ENCODE measurements at places on chromosomes 7 and 10.

DNA sequence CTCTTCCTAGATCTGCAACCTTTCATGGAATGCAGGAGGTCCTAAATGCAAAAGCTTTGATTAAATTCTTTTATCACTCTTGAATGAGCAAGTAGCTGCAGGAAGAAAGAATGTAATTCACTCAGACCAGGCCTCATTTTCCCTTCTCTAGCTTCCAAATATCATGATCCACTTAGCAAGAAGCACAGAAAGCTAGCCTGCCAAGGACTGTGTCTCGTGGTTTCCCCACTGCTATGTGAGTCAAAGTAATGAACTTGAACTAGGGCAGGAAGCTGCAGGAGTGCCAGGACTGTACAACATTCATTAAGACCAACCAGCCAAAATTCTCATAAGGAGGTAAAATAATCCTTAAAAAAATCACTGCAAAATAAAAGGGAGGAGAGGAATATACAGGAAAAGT, 379.2 kb downstream of the CALN1 start:
- no peak for DNase-seq

DNA sequence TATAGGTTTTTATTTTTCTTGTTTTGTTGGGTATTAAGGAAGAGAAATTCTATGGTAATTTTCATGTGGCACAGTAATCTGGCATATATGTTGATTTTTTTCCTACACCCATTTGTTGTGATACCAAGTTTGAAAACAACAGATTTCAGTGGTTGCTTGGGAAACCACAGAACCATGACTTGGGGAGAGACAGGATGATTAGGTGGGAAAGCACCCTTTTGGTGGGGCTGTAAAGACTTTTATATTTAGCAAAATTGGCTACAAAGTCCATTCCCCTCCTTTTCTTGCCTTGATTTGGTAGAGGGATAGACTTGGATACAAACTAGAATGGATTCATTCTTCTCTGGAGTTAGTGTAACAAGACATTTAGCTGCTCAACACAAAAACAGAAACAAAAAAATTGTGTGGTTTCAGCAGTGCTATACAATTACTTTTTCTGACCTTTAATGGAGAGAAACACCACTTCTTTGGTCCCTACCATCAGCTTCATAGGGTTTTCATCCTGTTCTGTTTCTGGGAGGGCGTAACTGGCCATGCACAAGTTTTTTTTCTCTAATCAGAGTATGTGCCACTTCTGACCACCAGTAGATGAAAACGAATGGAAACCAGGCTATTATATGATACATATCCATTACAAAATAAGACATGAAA, 52.7 kb downstream of the FIGNL1 start:
- DNase-seq = no peak

DNA sequence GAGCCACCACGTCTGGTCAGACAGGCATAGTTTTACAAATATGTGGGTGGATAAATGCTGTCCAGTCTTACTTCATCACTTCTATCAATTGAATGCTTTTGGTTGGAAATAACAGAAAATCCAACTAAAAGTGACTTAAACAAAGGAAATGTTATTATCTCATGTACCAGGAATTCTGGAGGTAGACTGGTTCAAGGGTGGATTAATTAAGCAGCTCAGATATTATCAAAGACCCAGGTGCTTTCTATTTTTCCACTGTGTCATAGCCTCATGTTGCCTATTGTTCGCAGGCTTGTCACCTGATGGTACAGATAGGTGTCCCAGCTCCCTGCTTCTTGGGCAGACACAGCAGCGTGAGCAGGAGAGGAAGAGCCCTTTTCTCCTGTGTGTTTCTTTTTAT, 156.1 kb upstream of the CTBP2 start:
- no peak for DNase-seq

DNA sequence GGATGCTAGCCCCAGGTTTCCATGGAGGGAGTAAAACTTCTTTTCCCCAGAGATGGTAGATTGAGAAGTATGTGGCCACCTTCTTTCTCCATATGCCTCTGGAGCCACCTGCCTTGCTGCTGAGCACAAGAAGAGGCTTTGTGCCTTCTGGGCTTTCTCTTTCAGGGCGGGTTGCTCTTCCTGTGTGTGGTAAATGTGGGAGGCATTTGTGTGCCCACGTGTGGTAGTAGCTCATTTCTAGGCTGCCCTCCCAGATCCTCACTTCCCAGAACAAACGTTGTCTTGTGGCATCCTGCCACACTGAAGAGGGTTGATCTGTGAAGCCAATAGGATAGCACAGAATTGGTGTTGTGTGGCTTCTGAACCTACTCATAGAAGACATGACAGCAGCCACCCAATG, 342.0 kb upstream of the PODXL start:
- no peak for DNase-seq

- no peak for DNase-seq
Observed at GRCh38 chr10:103958996-103959395, 7.9 kb upstream of the SLK start.

DNA sequence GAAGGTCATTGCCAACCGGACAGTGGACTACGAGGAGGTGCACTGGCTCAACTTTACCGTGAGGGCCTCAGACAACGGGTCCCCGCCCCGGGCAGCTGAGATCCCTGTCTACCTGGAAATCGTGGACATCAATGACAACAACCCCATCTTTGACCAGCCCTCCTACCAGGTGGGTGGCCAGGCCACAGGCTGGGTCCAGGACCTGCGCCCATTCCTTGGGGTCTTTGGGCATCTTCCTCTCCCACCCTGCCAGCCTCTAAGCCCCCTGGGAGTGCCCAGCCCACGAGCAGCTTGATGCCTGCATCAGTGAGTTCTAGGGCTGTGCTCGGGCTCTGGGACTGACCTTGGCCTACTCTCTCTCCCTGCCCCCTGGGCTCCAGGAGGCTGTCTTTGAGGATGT, 25.8 kb upstream of the VSIR start:
- no peak for DNase-seq

- DNase-seq = no peak
Observed at GRCh38 chr10:71045204-71045809, 156.9 kb upstream of the PCBD1 start.

DNA sequence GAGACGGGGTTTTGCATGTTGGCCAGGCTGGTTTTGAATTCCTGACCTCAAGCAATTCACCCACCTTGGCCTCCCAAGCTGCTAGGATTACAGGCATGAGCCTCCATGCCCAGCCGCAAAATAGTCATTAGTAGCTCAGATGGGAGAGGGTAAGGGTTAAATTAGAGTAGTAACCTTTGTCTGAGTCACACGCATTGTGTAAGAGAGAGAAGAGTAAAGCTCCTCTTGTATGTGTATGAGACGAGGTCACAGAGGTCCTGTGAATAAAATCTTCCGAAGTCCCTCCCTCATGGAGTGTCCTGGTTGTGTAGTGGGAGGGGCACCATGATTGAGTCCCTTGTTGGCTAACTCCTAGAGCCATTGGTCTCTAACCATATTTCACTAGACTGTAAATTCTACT, 85.2 kb upstream of the CDC14C start:
- DNase-seq = no peak

- no peak for DNase-seq
Observed at GRCh38 chr7:67655168-67655567, 658.5 kb downstream of the TYW1 start.

- DNase-seq = no peak
Observed at GRCh38 chr7:128437426-128438332, 18.0 kb upstream of the HILPDA start.

- DNase-seq = no peak
Observed at GRCh38 chr7:101302641-101303101, 18.9 kb downstream of the IFT22 start.

DNA sequence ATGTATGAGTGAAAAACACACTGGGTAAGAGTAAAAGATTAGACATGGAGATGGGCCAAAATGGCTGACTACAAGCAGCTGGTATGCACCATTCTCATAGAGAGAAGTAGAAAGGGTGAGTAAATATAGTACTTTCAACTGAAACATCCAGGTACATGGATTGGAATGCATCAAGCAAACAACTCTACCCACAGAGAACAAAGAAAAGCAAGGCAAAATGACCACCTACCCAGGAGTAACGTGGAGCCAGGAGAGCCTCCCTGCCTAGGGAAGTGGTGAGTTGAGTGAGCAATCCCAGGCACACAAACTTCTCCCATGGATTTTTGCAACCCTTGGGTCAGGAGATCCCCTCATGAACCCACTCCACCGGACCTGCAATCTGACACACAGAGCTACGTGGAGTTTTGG, 212.8 kb downstream of the PTN start:
- no peak for DNase-seq

DNA sequence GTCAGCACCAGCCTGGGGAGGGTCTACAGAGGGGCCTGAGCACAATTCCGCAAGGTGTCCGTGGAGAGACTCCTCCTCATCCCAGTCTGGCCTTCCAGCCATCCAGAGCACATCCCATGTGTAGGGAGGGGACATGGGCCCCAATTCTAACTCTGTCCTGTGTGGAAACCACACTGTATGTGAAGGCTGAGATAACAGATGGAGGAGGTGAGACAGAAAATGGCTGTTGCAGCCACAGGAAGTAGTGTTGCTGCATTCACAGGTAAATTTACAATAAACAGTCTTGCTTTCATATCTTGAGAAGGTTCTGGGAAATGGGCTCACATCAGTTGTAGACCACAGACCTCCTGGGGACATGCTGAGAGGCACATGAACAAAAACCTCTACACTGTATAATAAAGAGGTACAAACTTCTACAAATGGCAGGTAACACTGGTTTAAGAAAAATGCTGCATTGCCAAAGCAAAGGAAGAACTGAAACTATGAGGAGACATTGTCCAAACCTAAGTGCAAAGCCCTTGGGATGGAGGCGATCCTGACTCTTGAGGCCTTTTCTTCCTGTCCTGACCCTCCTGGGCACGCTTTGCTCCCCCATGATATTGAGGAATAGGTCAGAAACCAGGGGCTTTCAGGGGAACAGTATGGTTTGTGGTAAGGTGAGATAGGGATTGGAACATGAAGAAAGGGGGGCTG, 21.6 kb upstream of the GIMAP2 start:
- no peak for DNase-seq

GRCh38 chr7:115368998-115369397, 447.1 kb downstream of the MDFIC start:
- no peak for DNase-seq

GRCh38 chr7:14687777-14688176, 214.8 kb downstream of the DGKB start:
- no peak for DNase-seq

DNA sequence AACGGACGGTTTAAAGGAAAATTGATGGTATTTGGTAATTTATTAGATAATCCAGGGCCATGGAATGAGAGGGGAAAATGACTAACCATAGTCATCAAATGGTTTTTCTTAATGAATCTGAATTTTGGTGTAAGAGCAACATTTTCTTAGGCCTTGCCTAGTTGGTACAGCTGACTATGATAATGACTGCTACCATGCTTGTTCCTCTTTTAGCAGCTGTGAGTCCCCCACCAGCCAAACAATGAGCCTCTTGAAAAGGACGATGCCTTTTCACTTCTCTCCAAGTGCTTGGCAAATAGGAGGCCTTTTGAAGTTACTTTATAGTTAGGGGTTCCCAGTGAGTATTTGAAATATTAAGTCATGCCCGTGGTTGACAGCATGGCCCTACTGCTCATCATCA, 53.0 kb downstream of the TRUB1 start:
- no peak for DNase-seq

- DNase-seq = no peak
Observed at GRCh38 chr7:94378356-94378755, 16.3 kb upstream of the COL1A2 start.

GRCh38 chr7:36336390-36336789, 53.3 kb upstream of the ANLN start:
- no peak for DNase-seq

- no peak for DNase-seq
Observed at GRCh38 chr10:128029731-128030369, 96.4 kb downstream of the MKI67 start.

DNA sequence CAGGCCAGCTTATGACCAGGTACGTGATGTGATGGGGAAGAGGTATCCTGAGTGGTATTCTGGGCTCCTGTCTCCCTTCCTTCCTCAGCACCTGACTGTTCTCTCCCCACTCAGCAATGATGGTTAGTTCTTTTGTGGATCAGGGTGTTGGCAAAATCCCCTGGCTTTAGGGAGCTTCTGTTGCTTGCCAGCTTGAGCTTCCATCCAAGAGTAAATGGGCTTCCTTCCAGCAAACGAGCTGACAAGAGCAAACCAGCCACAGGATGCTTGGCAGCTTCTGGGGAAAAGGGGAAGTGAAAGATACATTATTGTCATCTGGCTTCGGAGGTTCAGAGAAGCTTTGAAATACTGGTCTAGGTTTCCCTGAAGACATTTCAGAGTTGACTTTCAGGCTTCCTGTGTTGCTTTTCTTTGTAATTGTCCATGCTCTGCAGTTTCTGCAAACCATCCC, 5.2 kb downstream of the DUSP5 start:
- DNase-seq = no peak

GRCh38 chr7:121126801-121127534, 138.5 kb downstream of the CPED1 start:
- DNase-seq = no peak

DNA sequence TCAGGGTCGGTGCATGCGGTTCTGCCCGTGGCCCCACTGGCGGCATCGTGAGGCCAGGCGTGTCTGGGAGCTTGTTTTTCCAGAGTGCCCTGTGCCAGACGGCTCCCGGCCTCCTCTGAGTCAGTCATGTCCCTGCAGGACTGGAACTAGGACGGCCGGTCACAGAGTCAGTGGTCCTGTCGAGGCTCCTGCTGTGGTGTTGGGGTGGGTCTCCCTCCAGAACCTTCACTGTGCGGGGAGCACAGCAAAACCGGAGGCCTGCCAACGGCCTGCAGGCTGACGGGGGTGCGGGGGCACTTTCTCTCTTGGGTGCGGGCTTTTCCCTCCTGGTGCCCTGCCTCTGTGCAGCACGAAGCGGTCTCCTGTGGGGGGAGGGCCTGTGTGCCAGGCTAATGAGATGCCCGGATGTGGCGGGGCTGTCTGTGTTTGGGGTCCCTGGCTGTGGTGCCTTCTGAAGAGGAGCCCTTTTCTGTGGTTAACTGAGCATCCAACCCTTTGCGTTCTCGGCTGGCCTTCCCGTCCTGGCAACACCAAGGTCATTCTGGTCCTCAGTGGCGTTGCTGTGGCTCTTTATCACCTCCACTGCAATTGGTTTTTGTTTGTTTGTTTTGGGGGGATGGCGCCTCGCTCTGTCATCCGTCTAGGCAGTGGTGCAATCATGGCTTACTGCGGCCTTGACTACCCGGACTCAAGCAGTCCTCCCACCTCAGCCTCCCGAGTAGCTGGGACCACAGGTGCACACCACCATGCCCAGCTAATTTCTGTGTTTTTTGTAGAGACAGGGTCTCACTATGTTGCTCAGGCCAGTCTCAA, 8.0 kb downstream of the GET4 start:
- DNase-seq = no peak

GRCh38 chr10:131556061-131556896, 244.8 kb upstream of the TCERG1L start:
- DNase-seq = no peak

DNA sequence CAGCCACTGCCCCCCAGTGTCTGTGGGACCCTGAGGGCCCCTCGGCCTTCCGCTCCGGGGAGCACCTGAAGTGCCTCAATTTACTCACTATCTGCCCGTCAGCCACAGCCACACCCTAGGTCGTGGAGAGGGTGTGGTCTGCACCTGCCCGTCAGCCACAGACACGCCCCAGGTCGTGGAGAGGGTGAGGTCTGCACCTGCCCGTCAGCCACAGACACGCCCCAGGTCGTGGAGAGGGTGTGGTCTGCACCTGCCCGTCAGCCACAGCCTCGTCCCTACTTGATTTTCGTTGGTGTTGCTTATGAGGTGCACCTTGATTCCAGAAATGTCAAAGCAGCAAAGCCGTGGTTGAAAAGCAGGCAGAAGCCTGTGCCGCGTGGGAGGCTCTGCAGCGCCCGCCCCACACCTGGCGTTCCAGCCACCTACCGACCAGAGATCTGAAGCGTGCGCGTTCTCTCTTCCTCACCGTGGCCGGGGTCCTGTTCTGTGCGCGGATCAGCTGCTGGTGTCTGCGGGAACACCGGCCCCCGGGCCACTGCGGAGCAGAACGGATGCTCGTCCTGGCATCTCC, 101.6 kb downstream of the DYNC2I1 start:
- peak; percentile 86 for DNase-seq

Measured in large intestine (tissue), 12 donors.